ENCODE measurements at places on chromosomes 2 and 18. TPM values are rescaled to one million over a fixed set of nuclear protein-coding genes. Genes with fewer than 3 reads are reported as not detected.

DNA sequence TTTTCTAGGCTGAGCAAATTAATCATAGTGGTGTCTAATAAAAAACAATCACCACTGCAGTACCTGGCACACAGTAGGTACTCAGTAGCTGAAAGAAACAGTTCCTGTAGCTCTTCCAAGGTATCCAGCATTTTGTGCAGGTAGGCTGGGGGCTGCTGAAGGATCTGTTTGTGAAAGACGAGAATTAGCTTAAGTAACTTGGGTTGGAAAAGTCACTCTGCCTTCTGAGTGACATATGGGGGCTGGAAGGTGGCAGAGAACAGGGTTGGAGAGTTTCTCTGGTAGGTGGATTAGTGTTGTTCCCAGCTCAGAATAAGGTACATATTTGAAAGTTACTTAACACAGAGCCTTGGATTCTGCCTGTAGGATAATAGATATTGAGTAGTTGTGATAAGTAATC is 72.8 kb downstream of the FMNL2 start:
- peaks cover 82% of the 10 kb centered on the region for H3K4me1 ChIP-seq
- peaks cover 4% of the 10 kb centered on the region for H3K27me3 ChIP-seq
- H3K27ac ChIP-seq, result peak overlapping the region; percentile 87
- no peak for DNase-seq
- no peaks in the 10 kb centered on the region for H3K36me3 ChIP-seq

GRCh38 chr2:42843131-42843530 is 50.7 kb upstream of the HAAO start:
- H3K4me1 ChIP-seq, result no peaks in the 10 kb centered on the region
- no peak overlapping the region for H3K4me3 ChIP-seq
- DNase-seq, result no peak
- peaks cover 2% of the 10 kb centered on the region for H3K27me3 ChIP-seq
- H3K27ac ChIP-seq, result no peak overlapping the region
- no peaks in the 10 kb centered on the region for H3K36me3 ChIP-seq

DNA sequence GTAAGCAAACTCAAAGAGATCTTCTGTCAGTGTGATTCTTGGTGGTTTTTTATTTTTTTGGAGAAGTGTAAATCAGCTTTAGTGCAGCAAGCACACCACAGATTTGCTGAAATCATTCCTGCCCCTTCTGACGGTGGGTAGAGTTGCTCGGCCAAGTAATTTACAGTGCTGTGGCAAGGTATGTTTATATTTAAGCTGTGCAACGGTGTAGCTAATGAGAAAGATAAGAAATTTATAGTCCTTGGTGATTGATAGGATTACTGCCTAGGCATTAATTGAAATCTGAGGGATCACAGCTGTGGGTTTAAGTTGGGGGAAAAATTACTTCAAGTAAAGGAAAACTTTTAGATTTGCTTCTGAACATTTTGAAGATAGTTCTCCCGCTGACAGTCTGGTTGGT is 286.6 kb downstream of the AGAP1 start:
- no peak overlapping the region for H3K4me3 ChIP-seq
- no peaks in the 10 kb centered on the region for H3K27me3 ChIP-seq
- no peak for DNase-seq
- peaks cover 7% of the 10 kb centered on the region for H3K36me3 ChIP-seq
- H3K27ac ChIP-seq, result no peak overlapping the region
- H3K4me1 ChIP-seq, result no peaks in the 10 kb centered on the region

Gene CHRND
- not detected for total RNA-seq
